Stimulated activated CD4-positive, alpha-beta T cell treated with anti-CD3 and anti-CD28 coated beads, Interleukin-1b, Interleukin-23, amount 100 ng/mL, for 1 hour (primary cell): ENCODE measurements at places on chromosomes 13 and 19.

DNA sequence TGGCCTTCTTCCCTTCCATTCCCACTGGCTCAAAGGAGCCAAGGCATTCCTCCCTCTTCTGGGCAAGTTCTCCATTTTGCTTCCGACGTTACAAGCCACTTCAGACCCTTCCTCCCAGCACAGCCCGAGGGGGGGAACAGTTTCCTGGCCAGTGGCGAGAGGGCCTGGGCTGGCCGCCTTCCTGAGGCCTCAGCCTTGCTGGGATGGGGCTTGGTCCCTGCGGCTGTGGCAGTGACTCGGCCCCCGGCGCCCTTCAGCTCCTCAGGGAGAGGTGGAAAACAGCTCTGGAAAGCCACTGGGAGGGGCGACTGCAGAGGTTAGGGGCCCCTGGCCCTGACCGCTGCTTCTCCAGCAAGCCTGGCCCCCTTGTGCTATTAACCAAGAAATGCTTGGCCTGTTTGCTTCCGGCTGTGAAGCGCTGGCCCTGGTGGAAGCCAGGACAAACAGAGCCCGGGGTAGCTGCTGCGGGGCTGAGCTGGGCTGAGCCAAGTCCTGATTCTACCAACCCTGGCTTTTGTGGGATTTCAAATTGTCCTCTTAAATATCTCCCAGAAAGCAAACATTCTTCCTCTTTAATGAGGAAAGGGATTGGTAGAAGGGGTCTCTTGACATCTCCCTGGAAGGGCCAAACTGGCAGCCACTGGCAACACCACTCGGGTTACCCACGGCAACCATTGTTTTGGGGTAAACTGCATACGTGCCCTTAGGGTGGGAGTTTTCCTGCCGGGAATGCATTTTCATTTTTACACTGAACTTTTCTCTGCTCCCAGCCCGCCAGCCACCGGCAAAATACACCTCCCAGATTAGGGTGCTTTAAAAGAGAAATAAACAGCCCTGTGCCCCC is 38.7 kb downstream of the C13orf46 start:
- no peak for DNase-seq

DNA sequence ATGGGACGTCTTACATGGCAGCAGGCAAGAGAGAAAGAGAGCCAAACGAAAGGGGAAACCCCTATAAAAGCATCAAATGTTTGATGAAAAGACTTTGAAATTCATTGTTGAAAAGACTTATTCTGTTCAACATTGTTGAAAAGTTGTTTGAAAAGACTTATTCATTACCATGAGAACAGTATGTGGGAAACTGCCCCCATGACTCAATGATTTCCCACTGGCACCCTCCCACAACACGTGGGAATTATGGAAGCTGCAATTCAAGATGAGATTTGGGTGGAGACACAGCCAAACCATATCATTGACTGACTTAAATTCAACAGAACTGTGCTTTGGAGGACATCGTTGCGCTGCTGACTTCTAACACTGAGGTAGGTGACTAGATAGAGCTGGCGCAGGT is 48.0 kb upstream of the RCBTB2 start:
- no peak for DNase-seq

- DNase-seq: no peak
Measured at GRCh38 chr19:15381429-15381828, 1.8 kb upstream of the AKAP8 start.

GRCh38 chr13:114161644-114162532 is 17.2 kb upstream of the CFAP97D2 start:
- DNase-seq: no peak

DNA sequence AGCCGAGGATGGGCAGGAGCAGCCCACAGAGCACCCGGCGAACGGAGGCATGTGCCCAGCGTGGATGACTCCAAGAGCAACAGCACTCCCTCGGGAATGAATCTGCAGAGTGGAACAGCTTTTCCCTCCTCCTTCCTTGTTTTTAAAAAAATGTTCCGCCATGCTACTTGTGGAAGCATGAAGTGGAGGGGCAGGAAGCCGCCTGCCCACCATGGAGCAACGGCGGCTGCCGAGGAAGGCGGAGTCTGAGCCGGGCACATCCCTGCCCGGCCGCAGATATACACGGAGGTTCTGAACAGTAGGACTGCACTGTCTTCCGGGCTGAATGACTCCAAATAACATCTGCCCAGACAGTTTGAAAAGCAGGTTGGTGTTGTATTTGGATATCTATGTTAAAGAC is 65.2 kb downstream of the SOX1 start:
- DNase-seq: no peak

- DNase-seq: no peak
Measured at GRCh38 chr13:83883061-83883523, 818 bp upstream of the SLITRK1 start.
